ENCODE measurements at places on chromosomes 6 and 20.

DNA sequence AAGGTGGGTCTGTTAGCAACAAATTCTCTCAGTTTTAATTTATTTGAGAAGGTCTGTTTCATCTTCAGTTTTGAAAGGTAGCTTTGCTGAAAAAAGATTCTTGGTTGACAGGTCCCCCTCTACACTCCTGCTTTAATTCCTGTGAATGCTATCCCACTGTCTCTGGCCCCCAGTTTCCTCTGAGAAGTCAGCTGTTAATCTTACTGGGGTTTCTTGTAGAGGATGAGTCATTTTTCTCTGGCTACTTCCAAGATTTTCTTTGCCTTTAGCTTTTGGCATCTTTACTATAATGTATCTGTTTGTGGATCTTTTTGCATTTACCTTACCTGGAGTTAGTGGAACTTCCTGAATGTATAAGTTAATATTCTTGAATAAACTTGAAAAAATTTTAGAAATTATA is 122.7 kb downstream of the MMS22L start:
- no peak for DNase-seq

GRCh38 chr6:90765491-90765890 is 178.6 kb upstream of the MAP3K7 start:
- DNase-seq = no peak

DNA sequence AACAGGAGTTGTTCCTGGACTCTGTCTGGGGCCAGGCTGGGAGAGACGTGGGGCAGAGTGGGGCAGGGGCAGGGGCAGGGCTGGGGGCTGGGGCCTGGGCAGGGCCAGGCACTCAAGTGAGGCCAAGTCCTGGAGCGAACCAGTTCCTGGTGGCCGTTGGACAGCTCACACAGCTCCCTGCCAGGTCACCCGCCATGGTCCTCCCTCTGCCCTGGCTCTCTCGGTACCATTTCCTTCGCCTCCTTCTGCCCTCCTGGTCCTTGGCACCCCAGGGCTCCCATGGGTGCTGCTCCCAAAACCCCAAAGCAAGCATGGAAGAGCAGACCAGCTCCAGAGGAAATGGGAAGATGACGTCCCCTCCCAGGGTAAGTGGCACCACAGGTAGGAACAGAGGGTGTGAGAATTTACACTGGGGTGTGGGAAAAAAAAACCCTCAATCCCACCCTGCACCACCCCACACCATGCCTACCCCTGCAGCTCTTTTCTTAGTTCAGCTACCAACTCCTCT is at the start of gene MCCD1:
TSS of gene MCCD1 (plus strand) at position 142 of the 508 bp plus-strand sequence. CDS start at position 195, 53 bp downstream.
- DNase-seq = no peak

DNA sequence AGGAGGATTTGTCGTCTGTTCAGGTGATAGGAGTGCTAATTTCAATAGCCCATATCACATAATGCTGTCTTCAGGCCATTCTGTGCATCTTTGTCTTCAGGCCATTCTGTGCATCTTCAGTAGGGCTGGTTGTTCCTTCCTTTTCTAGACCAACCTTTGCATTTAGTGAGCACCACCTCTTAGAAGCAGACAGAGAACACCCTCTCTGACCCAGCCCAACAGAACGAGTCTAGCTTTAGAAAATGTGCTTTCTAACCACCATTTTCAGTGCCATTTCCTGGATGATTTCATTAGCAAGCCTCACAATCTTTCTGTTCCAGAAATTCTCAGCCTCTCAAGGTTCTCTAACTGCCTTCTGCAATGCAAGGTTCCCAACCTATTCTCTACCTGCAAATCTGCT is 215.3 kb upstream of the KCNQ5 start:
- no peak for DNase-seq

GRCh38 chr6:114055349-114055748 is 84.4 kb upstream of the HDAC2 start:
- no peak for DNase-seq

DNA sequence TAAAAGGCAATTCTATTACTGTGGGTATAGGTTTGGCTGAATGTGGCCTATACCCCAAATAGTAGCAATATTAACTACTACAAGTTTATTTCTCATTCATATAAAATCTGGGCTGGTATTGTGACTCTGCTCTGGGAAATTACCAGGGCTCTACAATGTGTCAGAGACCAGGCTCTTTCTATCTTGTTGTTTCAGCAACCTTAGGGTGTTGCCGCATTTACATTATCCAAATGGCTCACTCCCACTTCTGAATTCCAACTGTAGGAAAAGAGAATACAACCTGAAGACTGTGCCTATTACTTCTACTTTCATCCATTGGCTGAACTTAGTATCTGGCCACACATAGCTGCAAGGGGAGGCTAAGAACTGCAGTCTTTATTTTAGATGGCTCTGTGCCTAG is 106.7 kb upstream of the CENPW start:
- DNase-seq = no peak

- no peak for DNase-seq
These were observed 29.7 kb downstream of the FYN start for GRCh38 chr6:111843347-111844147.

GRCh38 chr6:134170844-134171243 is 118.4 kb upstream of the SLC2A12 start:
- DNase-seq = no peak

DNA sequence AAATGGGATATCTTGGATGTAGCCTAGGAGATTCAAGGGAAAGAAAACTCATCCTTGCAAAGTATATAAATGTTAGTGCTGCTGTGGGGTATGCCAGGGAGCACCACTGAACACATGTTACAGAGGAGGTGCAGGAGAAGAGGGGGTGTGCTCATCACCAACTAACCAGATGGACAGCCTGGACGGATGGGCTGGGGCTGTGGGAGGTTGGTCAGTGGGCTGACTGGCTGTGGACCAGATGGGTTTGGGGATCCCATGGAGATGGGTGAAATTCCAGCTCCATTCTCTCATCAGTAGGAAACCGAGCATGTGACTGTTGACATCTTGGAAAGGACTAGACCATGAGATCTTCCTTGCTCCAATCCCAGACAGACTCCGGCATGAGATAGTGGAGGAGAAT is 201.0 kb downstream of the LRFN2 start:
- DNase-seq = no peak

- no peak for DNase-seq
These were observed 3.7 kb upstream of the RBM38 start for GRCh38 chr20:57387463-57387862.

DNA sequence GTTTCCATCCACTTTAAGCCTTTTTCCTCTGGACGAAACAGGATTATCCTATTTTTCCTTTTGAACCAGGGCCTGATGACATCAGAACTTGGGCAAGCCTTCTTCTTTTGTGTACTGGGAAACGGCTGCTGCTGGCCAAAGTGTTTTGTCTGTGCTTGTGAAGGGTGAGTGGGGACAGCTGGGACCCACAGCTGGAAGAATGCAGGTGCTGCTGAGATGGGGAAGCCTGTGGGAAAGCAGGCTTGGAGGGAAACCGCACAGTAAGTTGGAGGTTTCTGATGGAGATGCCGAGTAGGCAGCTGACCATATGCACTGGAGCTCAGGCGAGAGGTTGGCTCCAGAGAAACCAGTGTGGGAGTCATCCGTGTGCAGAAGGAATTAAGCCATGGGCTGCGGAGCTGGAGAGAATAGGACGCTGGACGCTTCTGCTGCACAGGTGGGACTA is 8.5 kb upstream of the PSMG4 start:
- DNase-seq = peak; percentile 10

- DNase-seq = no peak
These were observed 326.9 kb downstream of the PACRG start for GRCh38 chr6:163054641-163055040.

- DNase-seq = no peak
These were observed 55.4 kb downstream of the MRPL14 start for GRCh38 chr6:44071670-44072451.

DNA sequence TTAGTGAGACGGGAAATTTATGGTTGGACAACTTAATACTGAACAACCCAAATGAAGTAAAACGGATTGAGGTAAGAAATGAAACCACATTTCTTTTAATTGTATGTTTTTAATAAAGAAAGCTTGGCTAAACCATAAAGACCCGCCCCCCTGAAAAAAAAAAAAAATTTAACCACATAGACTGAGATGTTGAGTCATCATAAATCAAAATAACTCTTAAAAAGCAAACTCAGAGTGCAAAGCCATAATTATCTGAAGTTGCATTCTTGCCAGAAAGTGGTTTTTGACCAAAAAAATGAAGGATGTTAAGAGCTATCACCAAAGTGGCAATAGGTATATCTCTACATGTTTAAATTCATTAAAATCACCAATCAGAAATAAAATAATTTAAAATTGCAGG is 101.8 kb upstream of the COL21A1 start:
- no peak for DNase-seq

Measured in NCI-H187 (cell line).